ENCODE measurements at places on chromosomes 16 and 17.

DNA sequence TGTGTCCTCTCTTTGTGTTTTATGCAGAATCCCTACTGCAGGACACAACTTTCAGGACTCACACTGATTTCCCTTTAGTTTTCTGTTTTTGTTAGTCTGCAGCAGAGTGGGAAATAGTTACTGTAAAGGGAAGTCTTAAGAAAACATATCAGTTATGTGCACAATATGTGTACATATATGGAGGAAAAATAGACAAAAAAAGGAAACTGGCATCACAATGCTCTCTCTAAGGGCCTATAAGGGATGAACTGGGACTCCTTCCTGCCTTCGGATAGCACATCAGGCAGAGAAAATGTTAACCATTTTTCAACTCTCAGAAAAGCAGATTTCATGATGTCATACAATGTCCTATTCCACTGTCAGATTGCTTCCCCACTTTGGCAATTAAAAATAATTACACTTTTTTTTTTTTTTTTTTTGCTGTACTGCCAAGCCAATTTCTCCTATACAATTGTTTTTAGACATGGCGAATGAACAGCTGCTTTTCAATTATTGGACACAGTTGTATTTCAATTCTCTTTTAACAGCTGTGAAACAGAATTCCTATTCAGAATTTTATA is 112.5 kb upstream of the KCNJ16 start:
- DNase-seq: no peak

- DNase-seq: no peak
Observed at GRCh38 chr17:50841949-50842354, 6.6 kb downstream of the WFIKKN2 start.

DNA sequence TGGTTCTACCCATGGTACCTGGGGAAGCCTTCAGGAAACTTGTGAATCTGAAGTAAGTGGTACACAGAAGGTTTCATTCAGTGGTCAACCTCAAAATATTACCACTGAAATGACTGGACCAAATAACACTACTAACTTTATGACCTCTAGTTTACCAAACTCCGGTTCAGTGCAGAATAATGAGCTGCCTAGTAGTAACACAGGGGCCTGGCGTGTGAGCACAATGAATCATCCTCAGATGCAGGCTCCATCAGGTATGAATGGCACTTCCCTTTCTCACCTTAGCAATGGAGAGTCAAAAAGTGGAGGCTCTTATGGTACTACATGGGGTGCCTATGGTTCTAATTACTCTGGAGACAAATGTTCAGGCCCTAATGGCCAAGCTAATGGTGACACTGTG is 55.9 kb upstream of the SLC5A11 start:
- DNase-seq: no peak

GRCh38 chr16:71912534-71913275 is 17.4 kb downstream of the IST1 start:
- DNase-seq: no peak

DNA sequence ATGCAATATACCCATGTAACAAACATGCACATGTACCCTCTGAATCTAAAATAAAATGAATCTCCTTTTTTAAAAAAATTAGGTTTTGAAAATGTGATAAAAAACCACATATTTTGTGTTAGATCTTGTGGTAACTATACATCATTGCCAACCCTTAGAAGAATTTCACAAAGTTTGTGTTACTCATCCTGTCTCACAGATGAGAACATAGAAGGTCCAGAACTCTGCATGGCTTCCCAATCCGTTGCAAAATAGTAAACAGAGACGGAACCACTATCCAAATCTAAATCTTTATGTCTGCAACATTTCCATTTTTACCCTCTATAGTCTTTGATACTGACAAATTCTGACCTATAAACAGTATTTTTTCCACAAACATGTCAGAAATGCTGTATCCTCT is 759.9 kb downstream of the KCNJ2 start:
- DNase-seq: no peak

DNA sequence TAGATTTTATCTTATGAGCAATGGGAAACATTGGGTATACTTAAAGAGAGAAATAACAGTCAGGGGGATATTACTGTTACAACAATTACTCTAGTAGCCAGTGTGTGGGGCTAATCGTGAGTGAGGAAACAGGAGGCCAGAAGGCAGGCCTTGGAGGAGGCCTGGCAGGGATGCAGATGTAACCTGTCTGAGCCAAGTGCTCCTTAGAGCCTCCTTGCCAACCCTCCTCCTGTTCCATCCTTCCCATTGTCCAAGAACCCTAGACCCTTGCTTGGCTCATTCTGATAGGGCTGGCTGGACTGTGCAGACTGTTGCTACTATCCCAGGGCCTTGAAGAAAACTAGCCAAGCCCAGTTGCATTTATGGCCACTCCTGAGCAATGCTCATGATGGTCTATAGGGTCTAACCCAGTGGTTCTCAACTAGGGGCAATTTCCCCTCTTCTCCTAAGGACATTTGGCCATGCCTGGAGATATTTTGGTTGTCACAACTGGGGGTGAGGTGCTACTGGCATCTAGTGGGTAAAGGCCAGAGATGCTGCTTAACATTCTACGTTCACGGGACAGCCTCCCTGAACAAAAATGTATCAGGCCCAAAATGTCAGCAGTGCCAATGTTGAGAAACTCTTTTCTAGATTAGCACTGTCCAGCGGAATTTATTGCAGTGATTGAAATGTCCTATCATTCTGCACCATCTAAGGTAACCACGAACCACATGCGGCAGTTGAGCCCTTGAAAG is 24.4 kb upstream of the WSCD1 start:
- DNase-seq: no peak

DNA sequence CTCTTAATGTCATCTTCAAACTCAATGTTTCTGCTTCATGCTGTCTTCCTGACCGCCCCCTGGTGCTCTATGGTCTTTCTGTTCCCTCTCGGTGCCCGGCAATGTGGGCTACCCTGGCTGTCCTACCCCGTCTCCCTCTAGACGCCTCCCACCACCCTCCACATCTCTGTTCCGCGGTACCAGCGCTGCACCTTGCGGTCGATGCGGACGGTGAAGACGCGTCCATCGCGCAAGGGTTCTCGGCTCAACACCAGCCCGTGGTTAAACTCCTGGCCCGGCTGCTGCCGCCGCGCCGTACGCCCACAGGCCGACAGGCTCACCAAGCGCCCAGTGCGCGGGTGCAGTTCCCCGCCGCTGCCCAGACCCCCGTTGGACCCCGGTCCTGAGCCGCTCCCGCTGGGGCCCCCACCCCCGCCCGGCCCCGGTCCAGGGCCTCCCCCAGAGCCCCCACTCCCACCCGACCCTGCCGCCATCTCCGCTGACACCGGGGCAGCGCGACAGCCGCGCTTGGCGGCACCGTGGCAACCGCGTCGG is at the start of gene NEURL4:
NEURL4 (minus strand) TSS at position 496 of the 534 bp plus-strand sequence; CDS start at position 473, 23 bp downstream.
- DNase-seq: no peak

DNA sequence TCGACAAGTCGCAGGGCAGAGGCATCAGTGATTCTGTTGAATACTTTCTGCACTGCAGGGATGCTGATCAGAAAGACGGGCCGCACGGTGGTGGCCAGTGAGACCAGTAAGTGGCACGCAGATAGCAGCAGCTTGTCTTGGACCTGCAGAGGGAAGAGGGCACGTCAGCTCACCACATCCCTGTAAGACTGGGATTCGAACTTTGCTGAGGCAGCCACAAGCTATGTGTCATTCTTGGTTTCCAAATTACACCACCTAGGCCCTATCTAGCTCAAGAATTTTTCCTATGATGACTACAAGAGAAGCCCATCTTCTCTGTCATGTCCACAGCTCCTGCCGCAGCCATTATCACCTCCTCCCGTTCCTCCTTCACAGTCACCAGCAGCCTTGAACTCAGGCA is 49.4 kb upstream of the GSG1L start:
- no peak for DNase-seq

DNA sequence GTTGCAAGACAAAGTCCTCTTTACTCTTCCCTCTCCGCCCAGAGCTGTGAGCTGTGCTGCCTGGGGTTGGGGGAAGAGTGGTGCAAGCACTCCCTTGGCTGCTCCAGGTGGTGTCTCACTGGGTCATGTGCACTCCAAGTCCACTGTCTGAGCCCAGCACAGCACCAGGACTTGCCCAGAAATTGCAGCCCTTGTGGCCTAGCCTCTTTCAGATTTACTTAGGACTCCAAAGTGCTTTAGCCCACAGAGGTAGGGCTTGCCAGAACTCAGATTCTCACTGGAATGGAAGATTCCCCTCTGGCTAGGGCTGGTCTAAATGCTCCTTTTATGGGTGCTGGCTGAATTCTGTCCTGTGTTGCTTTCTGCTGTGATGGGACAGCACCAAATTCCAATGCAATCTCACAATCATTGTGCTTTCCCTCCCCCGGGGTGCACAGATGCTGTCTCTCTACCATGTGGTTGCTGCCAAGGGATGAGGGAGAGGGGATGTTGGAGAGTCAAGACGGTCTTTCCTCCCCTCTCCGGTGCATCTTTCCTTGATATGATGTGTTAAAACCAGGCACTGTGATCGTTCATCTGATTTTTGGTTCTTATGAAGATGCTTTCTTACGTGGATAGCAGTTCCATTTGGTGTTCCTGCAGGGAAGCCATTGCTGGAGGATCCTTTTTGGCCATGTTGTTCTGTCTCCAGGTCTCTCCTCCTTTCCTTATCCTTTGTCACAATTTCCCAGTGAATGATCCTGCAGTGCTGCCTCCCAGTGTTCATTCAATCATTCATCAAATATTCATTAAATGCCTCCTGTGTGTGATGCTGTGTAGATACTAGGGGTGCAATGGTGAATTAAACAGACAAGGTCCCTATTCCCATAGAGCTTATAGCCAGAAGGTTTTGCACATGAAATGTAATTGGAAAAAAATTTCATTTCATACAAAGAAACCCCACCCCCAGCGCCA is 216.3 kb downstream of the SPECC1 start:
- DNase-seq: no peak

GRCh38 chr17:66994930-66995535 is 30.5 kb downstream of the CACNG4 start:
- no peak for DNase-seq

- DNase-seq: no peak
Observed at GRCh38 chr17:45946841-45947256, 52.2 kb upstream of the STH start.

DNA sequence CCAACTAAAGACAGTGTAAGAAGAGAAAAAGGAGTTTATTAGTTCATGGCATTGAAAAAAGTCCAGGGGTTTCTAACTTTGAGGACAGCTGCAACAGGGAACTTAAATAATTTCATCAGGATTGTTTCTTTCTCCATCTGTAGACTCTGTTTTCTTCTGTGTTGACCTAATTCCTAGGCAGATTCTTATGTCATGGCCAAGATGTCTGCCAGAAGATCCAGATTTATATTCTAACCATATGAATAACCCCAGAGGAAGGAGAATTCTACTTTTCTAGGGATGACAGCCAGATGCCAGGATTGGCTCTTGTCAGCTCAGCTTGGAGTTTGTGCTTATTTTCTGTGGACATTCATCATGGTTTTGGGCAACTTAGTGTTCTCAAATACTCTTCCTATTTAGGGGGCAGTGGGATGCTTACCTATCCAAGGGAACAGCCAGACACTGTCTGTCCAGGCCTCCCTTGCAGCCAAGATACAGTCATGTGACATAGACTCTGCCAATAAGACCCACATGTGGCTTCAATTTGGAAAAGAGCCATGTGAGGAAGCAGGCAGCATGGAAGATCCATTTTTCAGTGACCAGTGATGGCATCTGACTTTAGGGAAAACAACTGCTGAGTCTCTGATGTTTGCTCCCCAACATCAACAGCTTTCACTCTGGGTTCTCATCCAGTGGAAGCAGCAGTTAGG is 18.2 kb downstream of the PCTP start:
- no peak for DNase-seq

DNA sequence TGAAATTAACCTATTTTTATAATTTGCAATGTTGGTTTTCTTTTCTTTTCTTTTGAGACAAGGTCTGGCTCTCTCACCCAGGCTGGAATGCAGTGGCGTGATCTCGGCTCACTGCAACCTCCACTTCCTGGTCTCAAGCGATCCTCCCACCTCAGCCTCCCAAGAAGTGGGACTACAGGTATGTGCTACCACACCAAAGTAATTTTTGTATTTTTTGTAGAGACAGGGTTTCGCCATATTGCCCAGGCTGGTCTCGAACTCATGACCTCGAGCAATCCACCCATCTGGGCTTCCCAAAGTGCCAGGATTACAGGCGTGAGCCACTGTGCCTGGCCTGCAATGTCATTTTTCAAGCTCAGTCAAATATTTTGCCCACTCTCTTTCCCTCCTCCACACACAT is 36.0 kb downstream of the MYH11 start:
- no peak for DNase-seq

- DNase-seq: no peak
Observed at GRCh38 chr17:21711182-21711581, 18.9 kb downstream of the KCNJ18 start.

DNA sequence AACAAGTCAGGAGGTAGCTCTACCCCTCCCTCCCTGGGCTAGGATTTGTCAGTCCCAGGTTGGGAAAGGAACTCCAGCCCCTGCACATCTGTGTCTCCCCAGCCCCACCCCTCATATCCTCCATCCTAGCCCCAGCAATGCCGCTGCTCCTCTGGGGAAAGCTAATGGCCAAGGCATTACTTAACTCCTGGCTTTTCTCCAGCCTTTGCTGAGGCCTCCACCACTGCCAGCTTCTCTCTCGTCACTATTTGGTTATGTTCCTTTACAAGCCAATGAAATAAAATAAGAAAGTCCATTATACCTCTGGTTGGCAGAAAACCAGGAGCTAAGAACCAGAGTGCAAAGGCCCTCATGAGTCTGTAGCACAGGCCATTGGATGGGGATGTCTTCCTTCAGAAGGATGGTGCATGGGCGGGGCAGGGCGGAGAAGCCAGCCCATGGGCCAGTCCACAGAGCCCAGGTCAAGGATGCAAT is 171.0 kb downstream of the CCDC182 start:
- DNase-seq: no peak

DNA sequence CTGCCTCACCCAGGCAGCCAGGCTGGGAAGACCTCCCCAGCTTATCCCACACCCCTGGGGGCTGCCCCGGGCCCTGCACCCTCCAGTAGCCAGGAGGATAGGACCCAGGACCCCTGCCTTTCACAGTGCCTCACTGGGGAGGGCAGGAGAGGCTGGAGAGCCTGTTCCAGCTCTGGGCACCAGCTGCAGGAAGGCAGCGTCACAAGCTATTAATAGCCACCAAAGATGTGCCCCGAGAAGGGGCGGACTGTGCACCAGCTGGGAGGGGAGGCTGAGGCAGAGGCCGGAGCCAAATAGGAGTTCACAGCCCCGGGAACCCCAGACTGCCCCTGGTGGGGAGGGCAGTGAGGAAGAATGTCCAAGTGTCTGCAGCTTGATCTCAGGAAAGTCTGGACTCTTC is 8.8 kb downstream of the SBK1 start:
- no peak for DNase-seq

DNA sequence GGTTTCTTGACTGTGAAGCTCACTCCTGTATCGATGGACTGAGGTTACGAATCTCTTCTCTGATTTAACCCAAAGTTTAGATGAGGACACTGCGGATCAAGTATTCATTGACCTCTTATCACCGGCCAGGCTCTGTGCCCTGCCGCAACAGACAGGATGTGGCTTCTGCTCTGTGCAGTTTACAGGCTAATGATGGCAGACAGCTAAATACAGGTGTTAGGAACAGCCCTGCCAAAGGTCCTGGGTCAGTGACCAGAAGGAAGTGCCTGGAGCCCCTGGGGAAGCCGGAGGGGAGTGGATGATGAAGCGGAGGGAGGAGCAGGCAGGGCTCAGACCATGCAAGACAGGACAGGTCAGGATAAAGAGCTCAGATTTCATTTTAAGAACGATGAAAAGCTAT is 44.4 kb downstream of the HAPSTR1 start:
- no peak for DNase-seq
